ENCODE measurements at places on chromosomes 12 and 14.

GRCh38 chr12:29943683-29944082 is 159.9 kb upstream of the TMTC1 start:
- no peak for DNase-seq

DNA sequence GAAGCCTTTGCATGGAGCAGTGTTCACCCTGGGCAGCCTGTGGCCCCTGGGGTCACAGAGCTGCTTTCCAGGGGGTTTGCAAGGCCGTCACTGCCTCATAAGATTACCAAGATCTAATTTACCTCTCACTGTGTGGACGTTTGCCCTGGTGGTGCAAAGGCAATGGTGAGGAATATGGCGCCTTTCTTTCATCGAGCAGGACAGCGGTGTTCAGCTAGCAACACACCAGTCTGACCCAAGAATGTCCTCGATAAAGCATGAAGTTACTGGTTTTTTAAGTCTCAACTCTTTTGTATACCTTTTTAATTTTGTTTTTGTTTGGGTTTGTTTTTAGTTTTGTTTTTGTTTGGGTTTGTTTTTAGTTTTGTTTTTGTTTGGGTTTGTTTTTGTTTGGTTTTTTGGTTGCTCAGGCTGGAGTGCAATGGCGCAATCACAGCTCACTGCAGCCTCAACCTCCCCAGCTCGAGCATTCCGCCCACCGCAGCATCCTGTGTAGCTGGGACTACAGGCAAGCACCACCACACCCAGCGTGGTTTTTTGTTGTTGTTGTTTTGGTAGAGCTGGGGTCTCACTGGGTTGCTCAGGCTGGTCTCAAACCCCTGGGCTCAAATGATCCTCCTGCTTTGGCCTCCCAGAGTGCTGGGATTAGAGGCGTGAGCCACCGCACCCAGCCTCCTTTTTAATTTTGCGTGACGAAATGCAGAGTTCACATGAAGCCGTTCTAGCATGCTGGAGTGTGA is 57.9 kb downstream of the PPP2R5C start:
- DNase-seq, result no peak

GRCh38 chr14:54928216-54928615 is 25.6 kb upstream of the GCH1 start:
- no peak for DNase-seq

DNA sequence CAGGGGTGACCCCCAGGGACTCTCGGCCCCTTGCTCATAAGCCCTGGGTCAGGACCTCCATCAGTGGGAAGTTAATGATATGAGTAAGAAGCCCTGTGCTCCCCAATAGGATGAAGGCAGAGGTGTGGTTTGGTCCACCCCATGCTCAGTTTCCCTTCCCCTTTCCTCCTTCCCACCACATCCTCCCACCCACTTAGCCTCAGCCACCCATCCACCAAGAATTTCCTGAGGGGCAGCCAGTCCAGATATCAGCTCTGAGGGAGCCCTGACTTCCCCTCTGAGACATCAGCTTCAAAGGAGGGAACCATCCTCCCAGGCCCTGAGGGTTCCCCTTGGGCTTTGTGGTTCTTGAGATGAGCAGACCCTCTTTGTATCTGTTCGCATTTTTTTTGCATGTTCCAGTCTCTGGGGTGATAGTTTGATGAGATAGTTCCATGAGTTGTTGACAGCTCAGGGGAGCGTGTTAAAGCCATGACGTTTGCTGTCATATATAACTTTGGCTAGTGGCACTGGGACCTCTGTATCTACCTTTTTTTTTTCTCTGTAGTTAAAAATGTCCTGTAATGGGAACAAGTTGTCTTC is 71.2 kb downstream of the LGMN start:
- no peak for DNase-seq

Measured in DMS79 treated with DMSO at 0.1 percent for 48 hours (cell line).